SK-MEL-5 (cell line): ENCODE measurements at places on chromosomes 4 and X. TPM values are rescaled to one million over a fixed set of nuclear protein-coding genes. Genes with fewer than 3 reads are reported as not detected.

Gene TASL
- not detected in 2 replicates for total RNA-seq

Gene CABS1
- total RNA-seq = not detected in 2 replicates

Gene TRPC5OS
- not detected in 2 replicates for total RNA-seq

DNA sequence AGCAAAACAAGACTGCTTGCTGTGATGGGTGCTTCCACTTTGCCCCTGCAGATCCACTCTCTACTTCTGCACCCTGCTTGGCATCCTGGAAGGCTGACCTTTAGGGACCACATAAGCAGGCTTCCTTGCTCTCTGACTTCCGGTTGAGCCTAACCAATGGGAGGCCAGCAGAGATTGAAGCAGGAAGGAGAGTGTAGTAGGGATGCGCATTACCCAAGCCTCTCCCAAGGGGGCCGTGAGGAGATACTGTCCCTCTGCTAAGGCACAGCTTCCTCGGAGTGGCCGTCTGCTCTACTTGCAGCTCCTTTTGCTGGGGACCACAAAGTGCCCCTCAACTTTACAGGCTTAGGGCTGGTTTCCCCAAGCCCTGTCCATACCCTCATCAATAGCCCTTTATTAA, 624.3 kb upstream of the TENM3 start:
- no peak for DNase-seq

DNA sequence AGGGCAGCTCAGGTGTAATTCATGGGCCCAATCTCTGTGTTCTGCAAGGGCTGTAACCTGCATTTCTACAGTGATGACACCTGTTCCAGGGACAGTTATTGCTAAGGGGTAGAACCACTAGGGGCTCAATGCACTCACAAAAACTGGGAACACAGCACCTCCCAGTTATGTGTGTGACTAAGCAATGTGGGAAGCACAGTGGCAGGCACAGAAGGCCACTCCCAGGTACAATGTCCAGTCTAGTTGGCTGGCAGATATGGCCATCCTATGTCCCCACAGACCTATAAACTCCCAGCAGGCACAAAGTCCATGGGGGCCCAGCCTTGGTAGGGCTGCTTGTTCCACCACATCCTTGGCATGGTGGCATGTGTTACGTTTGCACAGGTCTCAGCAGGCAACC, 25.7 kb downstream of the CXCL13 start:
- DNase-seq = no peak

- DNase-seq = no peak
These were observed 516.8 kb upstream of the ADGRL3 start for GRCh38 chr4:60683357-60683756.

- DNase-seq = no peak
These were observed 247.2 kb downstream of the HNRNPD start for GRCh38 chr4:82126512-82127040.

DNA sequence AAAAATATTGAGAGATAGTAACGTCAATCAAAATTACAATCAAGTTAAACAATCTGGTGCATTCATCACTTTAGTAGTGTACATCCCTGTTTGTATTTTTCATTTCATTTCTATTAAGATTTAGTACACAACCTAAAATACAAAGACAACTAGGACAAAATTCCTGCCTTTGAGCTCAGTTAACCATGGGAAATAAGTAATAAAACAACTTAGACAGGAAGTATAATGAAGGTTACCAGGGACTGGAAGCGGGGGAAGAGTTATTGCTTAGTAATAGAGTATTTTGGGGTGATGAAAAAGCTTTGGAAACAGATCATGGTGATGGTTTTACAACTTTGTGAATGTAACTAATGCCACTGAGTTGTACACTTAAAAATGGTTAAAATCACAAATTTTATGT, 25.6 kb upstream of the ATXN3L start:
- no peak for DNase-seq

GRCh38 chr4:106816496-106816895, 219.6 kb downstream of the DKK2 start:
- DNase-seq = no peak
